ENCODE measurements at places on chromosomes 2 and 18.

- DNase-seq = no peak
Measured at GRCh38 chr2:8458503-8459459, 223.1 kb upstream of the ID2 start.

GRCh38 chr2:220077488-220077887 is 450.1 kb downstream of the SLC4A3 start:
- peak; percentile 51 for DNase-seq

GRCh38 chr2:54632733-54633692 is 90.4 kb upstream of the EML6 start:
- peak; percentile 64 for DNase-seq

GRCh38 chr2:234914371-234915154 is 37.3 kb upstream of the SH3BP4 start:
- no peak for DNase-seq

GRCh38 chr2:158968396-158969161 is at the start of gene TANC1:
TANC1 (plus strand) TSS chr2:158968640; CDS start chr2:159065911, 97,271 bp downstream.
- DNase-seq = peak; percentile 93

DNA sequence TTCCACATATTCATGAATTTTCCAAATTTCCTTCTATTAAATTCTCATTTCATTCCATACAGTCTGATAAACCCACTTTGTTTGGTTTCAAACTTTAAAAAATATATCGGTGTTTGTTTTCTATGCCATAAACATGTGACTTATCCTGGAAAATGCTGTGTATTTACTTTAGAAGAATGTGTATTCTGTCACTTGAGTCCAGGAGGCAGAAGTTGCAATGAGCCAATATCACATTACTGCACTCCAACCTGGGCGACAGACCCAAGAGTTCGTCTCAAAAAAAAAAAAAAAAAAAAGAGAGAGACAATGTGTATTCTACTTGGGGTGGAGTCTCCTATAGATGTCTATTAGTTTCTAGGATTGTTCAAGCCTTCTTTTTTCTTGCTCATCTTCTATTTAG is 31.8 kb downstream of the MBD5 start:
- DNase-seq = no peak

- DNase-seq = no peak
Measured at GRCh38 chr2:98692090-98693054, 38.6 kb downstream of the MGAT4A start.

- DNase-seq = no peak
Measured at GRCh38 chr2:241103176-241103595, 1.1 kb upstream of the MTERF4 start.

DNA sequence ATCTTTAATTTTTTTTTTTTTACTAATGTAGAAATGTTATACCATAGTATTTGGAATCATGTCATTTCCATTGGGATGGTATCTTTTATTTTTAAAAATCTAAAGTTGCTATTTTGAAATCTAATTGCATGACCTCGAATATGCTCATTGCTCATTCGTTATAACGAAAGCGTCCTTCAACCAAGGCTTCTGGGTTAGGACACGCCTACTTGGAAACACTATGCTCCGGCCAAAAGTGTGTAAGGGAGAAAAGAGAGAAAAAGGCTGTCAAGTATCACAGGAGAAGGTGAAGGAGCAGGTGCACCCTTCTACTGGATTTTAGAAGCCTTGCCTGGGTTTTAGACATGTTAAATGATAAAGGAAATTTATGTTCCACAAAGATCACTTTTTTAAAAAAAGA is 465.9 kb upstream of the ID2 start:
- DNase-seq = no peak

DNA sequence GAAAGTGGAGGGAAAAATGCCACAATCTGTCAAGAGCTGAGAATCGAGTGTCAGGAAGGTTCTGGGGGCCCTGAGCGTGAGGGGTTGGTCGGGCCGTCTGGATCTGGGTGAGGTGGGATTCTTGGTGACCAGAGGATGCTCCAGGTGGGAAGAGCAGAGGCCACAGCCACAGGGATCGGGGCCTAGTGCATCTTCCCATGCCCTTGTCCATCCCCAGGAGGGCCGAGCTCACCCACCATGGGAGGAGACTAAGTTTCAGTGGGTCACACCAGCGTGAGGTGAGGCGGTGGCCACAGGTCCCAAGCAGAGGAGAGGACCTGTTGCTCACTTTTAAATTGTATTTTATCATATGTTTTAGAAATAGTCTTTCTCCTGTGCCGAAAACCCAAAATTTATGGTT is 70.0 kb downstream of the TMEM18 start:
- DNase-seq = no peak

DNA sequence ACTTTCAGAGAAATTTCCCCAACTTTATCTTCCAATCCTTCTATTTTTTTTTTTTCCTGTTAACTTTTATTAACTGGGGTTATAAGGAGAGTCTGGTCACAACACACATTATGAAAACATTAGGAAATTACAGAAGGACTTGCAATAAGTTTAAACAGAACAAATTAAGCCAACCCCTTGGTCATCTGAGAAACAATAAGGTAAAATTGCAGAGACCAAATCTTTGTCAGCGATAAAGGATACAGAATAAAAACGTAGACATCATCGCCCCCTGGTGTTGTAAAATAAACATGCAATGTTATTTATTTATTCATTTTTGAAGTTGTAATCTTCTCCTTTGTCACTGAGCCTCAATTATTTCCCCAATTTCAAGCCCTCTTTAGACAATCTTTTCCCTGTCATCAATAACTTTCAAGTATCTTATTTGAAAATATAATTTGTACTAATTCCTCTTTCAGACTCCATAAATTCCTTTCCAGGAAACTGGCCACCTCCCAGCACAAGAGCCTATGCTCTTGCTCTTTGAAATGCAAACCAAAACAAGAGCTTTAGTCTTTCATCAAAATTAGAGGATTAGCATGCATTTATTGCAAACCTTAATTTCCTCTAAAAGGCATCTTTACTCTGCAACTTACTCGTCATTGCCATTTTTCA is 19.5 kb downstream of the G6PC2 start:
- DNase-seq = peak; percentile 31

DNA sequence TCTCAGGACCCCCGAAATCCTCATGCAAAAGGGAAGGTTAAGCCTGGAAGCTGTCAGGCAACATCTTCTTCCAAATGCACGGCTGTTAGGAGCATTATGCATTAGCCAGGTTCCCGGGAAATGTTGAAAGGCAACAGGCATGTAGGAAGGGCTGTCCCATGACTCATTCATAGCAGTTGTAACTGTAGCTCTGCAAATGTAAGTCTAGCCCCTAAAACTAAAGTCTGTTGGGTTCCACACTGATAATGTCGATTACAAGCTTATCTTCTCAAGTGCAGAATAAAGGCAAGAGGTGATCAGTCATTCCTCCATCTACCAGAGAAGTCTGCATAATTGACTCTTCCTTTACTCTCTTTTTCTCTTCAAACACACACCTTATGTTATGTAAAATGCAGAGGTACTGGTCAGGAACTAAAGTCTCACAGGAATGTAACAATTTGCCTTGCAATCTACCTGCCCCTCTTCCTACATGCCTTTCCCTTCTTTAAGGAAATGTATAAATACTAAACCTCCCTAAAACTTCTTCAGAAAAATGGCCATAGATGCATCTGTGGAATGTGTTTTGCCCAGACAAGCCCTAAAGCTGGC is 99.8 kb downstream of the AKAIN1 start:
- no peak for DNase-seq

GRCh38 chr2:70822843-70823242 is 2.4 kb upstream of the CLEC4F start:
- no peak for DNase-seq

DNA sequence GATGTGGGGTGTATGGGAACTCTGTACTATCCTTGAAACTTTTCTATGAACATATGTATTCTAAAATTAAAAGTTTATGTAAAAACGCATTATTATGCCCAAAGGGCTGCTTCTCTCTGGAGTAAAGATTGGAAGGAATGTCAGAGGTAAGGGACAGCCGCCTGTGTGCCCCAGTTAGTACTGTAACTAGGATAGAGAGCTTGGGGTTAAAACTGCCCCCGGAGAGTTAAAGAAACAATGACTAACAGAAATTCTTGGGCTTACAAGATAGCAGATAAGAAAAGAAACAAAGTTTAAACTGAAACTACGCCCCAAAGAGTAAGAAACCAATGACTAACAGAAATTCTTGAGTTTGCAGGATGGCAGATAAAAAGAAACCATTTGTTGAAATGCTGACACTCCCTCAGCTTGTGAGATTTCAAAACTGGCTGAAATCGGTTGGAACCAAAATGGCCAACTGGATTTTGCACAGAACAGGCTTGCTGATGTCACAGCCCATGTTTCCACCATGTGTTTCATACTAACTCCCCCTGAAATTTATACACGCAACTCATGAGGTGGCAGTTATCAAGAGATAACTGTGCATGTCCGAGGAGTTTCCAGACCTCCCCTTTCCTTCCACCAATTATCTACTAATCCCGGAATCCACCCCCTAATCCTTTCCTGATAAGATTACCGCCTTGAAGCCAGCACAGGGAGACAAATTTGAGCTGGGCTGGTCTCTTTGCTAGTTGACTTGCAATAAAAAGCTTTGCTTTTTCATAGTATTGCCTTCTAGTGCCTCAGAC is 8.7 kb upstream of the TXNDC2 start:
- peak; percentile 91 for DNase-seq

- DNase-seq = no peak
Measured at GRCh38 chr18:79826966-79827365, 29.2 kb downstream of the KCNG2 start.

Data from EL (cell line).